ENCODE measurements at places on chromosomes 5 and 9.

DNA sequence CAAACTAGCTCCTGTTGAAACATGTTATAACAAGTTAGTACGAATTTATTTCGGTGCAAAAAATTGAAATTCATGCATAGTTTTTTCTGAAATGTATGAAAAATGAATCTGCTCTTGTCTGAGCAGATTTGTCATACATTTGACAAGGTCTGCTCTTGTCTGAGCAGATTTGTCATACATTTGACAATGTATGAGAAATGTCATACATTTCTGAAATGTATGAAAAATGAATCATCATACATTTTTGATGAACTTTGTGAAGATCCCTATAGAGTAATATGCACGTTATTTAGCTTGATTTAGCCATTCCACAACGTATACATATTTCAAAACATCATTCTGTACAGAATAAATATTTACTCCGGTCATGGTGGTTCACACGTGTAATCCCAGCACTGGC lies 85.9 kb upstream of the PARP8 start:
- DNase-seq, result no peak

GRCh38 chr9:34636791-34637355 lies 714 bp downstream of the SIGMAR1 start:
- DNase-seq, result no peak

DNA sequence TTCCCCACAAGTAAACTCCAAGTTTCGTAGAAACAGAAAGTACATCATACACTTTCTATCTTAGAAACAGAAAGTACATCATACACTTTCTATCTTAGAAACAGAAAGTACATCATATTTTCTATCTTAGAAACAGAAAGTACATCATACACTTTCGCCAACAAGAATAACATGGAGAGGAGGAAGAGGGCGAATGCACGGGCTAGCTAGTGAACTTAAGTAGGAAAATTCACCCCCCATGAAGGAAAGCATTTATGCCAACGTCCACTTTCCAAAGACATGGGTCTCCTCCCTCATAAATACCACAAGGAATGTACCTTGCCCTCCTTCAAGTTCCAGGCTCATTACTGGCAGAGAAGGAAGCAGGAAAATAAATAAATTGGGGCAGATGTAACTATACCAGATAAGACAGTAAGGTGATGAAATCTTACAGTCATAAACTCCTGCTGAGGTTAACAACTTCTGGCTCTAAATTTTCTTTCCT lies 64.7 kb downstream of the FRMD3 start:
- no peak for DNase-seq

- no peak for DNase-seq
Measured at GRCh38 chr9:13597427-13597826, 317.9 kb upstream of the MPDZ start.

GRCh38 chr9:72140586-72140985 lies 8.7 kb upstream of the GDA start:
- DNase-seq, result no peak

All from CD4-positive, alpha-beta T cell treated with Interleukin-1 beta for 1 hour (primary cell).